ENCODE measurements at places on chromosomes 12 and 14.

- DNase-seq, result no peak
Observed at GRCh38 chr12:47986832-47987231, 17.4 kb downstream of the COL2A1 start.

DNA sequence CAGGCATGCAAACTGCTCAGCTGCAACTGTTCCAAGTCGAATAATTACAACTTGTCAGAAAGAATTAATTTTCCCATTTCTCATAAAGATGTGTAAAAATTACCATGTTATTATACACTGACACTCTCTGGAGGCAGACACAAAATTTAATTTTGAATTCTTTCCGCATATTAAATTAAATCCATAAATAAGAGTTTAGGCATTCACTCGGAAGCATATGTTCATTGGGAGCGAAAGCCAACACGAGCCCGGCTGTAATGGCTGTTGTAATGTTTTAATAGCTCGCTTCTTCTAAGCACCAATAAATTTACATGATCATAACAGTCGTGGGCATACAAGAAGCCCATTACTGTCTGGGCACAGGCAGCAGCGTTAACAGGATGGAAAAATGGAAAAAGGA, 189.6 kb upstream of the SOX5 start:
- DNase-seq, result no peak

DNA sequence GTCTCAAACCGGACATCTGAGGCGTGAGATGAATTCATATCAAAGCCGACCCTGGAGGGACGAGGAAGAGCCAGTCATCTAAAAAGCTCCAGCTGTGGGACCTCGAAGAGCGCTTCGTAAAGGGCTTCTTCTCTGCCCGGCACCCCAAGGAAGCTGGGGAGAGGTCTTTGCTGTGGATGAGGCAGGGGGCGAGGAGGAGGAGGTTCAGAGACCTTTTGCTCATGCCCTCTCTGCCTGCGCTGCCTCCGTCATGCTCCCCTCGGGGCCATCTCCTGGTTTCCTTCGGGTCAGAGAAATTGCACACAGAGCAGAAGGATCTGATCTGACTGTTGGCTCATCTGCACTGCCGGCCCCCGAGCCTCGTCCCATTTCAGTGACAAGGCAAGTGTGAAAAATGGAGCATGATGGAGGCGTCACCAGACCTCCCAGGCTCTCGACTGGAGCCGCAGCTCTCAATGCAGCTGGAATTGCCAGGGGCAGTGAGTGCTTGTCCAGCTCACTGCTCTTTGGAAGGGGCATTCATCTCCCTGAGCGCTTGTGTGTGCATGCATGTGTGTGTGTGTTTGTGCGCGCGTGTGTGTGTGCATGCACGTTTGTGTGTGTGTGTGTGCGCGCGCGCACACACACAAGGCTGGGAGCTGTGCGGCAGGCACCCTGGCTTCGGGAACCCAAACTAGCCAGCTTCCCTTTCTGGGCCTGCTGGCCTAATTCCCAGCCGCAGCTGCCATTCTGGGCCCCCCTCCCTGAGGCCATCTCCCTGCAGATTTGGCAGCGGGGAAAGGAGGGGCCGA, 9.2 kb downstream of the CABP1 start:
- no peak for DNase-seq

- DNase-seq, result no peak
Observed at GRCh38 chr12:124637581-124637981, 70.2 kb upstream of the NCOR2 start.

- no peak for DNase-seq
Observed at GRCh38 chr12:6275928-6276887, 34.3 kb upstream of the PLEKHG6 start.

GRCh38 chr12:8912914-8913313, 1.4 kb upstream of the PHC1 start:
- DNase-seq, result no peak

DNA sequence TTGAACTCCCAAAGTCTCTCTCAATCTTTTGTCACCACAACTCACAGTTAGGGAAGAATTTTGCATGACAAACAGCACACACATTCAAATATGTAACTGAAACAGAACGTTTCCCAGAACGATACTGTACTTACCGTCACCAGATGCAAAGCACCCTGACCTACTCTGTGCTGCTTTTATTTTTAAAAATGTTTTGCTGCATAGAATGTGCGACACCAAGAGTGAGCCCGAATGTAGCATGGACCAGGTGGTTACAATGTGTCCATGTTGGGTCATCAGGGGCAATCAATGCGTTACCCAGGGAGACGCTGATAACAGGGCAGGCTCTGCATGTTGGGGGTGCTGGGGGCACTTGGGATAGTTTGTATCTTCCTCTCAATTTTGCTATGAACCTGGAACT, 14.6 kb upstream of the EIF5 start:
- DNase-seq, result no peak

DNA sequence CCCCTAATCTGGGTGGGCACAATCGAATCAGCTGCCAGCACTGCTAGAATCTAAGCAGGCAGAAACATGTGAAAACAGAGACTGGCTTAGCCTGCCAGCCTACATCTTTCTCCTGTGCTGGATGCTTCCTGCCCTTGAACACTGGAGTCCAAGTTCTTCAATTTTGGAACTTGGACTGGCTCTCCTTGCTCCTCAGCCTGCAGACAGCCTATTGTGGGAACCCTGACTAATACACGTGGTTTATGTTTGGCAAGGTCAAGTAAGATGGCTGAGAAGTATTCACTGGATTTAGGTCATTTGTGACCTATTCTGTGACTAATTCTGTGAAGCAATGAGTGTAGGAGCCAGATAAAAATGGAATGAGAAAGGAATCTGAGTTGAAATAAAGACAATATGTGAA, 11.0 kb downstream of the GPR135 start:
- no peak for DNase-seq

GRCh38 chr14:70887207-70887681, 20.0 kb upstream of the PCNX1 start:
- DNase-seq, result no peak

- no peak for DNase-seq
Observed at GRCh38 chr14:103128631-103129300, 5.5 kb downstream of the TNFAIP2 start.

GRCh38 chr12:12990700-12991468, 9.2 kb downstream of the HEBP1 start:
- no peak for DNase-seq

DNA sequence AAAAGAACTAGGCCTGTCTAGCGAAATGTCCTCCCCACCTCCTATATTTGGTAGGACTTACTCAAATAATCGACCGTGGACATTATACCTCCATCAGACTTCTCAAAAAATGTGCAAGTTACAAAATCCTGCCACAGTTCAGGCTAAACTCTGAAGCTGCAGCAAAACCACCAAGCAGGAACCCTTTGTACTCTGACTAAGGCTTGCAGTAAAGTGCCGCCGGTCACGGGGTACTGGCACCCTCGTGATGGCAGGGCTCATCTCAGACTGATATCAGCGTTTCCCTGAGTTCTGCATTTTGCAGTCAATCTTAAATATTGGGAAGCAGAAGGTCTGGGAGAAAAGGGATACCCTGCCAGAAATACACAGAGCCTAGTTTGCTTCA, 17.1 kb downstream of the SLC11A2 start:
- DNase-seq, result peak; percentile 15

GRCh38 chr14:75279153-75279762, 630 bp downstream of the FOS start:
- no peak for DNase-seq

GRCh38 chr14:23929822-23930294, 23.7 kb upstream of the DHRS4 start:
- DNase-seq, result peak; percentile 68

DNA sequence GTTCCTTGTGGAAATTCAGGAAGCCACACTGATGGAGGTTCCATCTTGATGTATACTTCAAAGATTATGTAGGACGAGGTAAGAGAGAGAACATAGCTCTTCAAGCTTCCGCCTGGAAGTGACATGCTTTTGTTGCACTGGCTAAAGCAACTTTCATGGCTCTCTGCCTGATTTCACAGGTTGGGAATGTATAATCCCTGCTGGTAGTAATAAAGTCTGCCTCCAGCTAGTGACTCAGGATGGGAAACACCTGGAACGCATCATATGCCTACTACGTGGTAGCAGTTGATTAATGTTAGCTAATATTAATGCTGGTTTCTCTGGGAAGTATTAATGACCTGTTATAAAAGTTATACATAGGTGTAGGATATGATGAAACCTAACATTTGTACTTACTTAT, 71.1 kb downstream of the PELI2 start:
- no peak for DNase-seq

- DNase-seq, result no peak
Observed at GRCh38 chr12:7072035-7072434, 11.5 kb downstream of the C1S start.

DNA sequence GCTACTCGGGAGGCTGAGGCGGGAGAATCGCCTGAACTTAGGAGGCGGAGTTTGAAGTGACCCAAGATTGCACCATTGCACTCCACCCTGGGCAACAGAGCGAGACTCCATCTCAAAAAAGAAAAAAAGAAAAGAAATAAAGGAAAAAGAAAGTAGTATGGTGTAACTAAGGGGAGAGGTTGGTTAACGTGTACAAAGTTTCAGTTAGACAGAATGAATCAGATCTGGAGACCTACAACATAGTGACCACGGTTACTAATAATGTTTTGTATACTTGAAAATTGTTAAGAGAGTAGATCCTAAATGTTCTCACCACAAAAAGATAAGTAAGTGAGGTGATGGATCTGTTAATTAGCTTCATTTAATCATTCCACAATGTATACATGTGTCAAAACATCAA, 1208.8 kb downstream of the VRK1 start:
- no peak for DNase-seq

DNA sequence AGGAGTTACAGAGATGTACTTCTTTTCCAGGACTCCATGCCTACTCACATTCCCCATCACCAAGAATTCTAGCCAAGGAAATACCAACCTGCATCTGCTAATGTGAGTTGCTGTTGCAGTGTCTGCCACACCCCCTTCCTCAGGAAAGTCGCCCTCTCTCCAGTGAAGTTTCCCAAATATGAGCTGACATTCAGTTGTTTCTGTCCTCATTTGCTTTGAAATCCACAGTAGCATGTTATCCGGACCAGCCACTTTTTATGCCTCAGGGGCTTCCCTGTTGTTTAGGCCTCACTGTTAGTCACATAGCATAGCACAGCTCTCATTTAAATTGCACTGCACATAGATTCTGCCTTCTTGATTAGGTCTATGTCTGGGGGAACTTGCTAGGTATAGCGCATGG, 212.4 kb downstream of the EGLN3 start:
- no peak for DNase-seq

GRCh38 chr14:99573000-99573330, 31.0 kb downstream of the CCDC85C start:
- DNase-seq, result no peak

DNA sequence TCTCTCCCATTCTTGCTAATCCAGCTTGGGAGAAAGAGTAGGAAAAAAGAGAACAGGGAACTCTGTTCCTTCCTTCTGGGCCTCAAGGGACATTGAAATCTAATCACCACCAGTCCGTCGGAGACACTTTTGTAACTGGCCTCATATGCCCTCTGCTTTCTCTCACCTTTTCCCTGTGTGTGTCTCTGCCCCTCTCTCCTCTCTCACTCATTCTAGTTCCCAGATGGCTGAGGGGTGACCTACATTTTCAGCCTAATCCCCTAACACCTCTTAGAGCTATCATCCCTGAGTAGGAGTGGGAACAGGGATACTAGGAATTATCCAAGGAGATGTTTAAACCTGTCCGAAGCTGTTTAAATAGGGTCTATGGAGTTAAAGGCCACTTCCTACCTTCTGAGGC, 8.9 kb upstream of the PCK2 start:
- no peak for DNase-seq

GRCh38 chr14:65915125-65915524, 502.6 kb downstream of the FUT8 start:
- no peak for DNase-seq

DNA sequence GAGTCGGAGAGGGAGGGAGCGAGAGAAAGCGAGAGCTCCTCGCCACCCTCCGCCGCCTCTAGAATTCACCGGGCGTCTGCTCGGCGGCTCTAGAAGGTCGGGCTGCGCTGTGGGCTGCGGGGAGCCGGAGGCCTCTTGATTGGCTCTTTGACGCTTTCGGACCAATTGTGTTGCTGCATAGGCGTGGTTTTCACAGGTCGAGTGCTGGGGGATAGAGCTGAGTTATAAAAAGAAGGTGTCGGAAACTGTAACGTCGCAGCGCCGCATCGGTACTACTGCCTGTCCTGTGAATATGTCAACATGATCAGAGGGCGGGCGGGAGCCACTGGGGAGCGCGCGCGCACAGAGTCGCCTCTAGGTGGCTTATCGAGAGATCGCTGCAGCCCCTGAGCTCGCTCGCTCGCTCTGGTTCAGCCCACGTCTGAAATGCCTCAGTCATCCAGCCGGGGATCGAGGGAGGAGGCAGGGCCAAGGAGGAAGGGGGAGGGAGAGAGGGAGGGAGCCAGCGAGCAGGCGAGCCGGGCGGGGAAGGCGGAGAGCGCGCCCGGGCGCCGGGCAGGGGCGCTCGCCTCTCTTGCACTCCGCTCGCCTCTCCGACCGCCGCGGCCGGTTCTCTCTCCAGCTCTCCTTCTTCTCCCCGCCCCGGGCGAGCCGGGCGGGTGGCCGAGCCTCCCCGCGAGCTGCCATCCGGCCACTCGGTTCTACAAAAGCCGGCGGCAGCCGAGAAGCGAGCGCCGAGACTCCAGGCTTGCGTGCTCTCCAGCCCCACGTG, at the start of gene TBX3:
Gene TBX3 (minus strand): TSS at position 78 of the 772 bp plus-strand sequence. CDS start 975 bp downstream, outside the sequence.
- DNase-seq, result no peak

- DNase-seq, result no peak
Observed at GRCh38 chr14:57712102-57712501, 153.8 kb downstream of the SLC35F4 start.

DNA sequence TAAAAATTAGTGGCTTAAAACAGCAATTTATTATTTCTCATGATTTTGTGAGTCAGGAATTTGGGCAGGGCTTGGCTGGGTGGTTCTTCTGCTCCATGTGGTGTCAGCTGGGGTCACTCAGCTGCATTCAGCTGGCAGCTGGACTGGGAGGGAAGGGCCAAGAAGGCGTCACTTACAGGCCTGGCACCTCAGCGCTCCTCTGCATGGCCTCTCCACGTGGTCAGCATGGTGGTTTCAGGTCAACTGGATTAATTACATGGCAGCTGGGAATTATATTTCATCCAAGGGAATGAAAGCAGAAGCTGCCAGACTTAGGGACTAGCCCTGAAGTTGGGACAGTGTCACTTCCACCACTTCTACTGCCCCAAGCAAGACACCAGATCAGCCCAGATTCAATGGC, 27.5 kb upstream of the IRF2BPL start:
- no peak for DNase-seq

GRCh38 chr12:48037267-48037915, 33.1 kb upstream of the COL2A1 start:
- no peak for DNase-seq

- DNase-seq, result no peak
Observed at GRCh38 chr12:64400041-64400440, 4.2 kb upstream of the XPOT start.

DNA sequence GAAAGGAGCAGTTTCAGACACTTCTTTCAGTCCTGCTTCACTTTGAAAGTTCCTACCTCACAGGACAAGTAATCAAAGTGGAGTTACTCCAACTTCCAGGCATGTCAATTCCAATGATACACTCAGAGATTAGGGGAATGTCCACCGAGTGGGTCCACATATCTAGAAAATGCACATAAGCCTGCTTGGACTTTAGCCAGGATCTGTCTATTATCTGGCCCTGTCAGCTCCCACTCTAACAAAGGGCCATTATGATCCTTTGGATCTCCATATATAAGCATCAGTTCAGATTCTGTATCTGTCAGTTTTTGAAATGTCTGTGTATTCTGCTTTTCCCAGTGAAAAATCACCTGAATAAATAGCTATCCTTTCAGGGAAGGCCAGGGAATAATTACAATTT, 112.9 kb upstream of the ATXN7L3B start:
- no peak for DNase-seq

- no peak for DNase-seq
Observed at GRCh38 chr14:104171895-104172294, 33.5 kb downstream of the KIF26A start.

- DNase-seq, result no peak
Observed at GRCh38 chr12:63018273-63018672, 83.3 kb upstream of the PPM1H start.

Measured in activated T-helper 1 cell treated with Interleukin-2 at 50 U/mL for 16 hours (primary cell).